AG04450 (cell line): ENCODE measurements at places on chromosomes 6 and 20.

GRCh38 chr6:19279273-19279684, 557.9 kb upstream of the ID4 start:
- DNase-seq, result no peak

GRCh38 chr6:111558690-111559187, 46.9 kb downstream of the TRAF3IP2 start:
- no peak for DNase-seq

DNA sequence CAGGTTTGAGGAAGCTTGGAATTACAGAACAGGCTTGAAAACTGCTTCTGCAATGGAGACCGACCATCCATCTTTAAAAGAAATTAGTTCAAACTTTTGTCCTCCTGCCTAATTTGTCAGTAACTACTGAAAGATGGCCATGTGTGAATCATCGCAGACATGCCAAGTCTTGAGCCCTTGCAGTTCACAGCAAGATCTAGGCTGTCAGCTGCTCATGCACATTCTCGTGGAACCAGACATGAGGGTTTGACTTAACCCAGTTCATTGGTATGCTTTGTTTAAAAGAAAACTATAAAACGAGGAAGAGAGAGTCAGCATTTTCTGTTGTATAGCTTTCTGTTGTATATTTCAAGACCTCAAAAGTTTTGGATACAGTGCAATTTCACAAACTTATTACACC, 74.0 kb upstream of the SAMD5 start:
- DNase-seq, result no peak

- DNase-seq, result no peak
These were observed 95.1 kb upstream of the PTPN1 start for GRCh38 chr20:50415021-50415515.

- no peak for DNase-seq
These were observed 29.3 kb downstream of the GCM1 start for GRCh38 chr6:53119349-53119748.
